Calu3 (cell line): ENCODE measurements at places on chromosomes 11 and 22.
A peak's percentile ranks its signal among the peaks of the same experiment; 100 is the strongest.

DNA sequence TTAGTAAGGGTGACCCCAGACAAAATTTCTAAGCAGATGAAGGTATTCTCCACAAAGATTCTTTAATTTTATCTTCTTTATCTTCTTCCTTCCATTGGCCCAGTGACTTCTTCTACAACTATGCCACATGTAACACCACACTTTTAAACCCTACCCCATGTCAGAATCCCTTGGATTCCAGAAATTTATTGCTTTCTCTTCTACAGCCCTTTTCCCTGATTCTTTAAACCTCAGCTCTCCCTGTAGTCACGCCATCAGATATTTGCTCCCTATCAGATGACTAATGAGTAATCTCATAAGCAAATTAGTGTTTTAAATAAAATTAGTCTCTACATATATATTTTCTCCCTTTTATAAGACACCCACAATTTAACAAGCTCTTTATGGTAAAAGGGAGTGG is 423.4 kb upstream of the CHORDC1 start:
- DNase-seq: no peak

GRCh38 chr11:96001037-96001436 is 77.1 kb upstream of the MTMR2 start:
- DNase-seq: no peak

- no peak for DNase-seq
Measured at GRCh38 chr11:121282886-121283502, 9.6 kb upstream of the SC5D start.

- DNase-seq: no peak
Measured at GRCh38 chr11:46339816-46340215, 7.4 kb upstream of the DGKZ start.

- no peak for DNase-seq
Measured at GRCh38 chr22:28268171-28268570, 349.1 kb upstream of the PITPNB start.

GRCh38 chr11:61509043-61510029 is 787 bp downstream of the LRRC10B start:
- peak; percentile 71 for DNase-seq

- DNase-seq: peak; percentile 20
Measured at GRCh38 chr11:105609341-105609781, 512 bp upstream of the GRIA4 start.

DNA sequence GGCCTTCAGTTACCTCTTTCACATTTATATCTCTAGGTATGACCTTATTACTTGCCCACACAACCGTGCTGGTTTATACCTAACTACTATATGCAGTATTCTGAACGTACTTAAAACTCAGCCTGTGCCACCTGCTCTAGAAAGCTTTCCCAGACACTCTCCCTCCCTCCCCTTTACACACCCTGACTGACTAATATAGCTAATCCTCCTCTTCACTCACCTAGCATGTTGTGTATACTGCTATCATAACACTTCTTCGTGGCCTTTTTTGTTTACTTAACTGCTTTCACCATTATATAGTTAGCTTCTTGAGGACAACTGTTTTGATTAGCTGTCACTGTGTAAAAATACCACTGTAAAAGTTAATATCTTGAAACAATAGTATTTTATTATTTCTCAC is 23.5 kb downstream of the RNF214 start:
- DNase-seq: no peak

GRCh38 chr11:71237853-71238252 is 14.5 kb downstream of the SHANK2 start:
- no peak for DNase-seq

DNA sequence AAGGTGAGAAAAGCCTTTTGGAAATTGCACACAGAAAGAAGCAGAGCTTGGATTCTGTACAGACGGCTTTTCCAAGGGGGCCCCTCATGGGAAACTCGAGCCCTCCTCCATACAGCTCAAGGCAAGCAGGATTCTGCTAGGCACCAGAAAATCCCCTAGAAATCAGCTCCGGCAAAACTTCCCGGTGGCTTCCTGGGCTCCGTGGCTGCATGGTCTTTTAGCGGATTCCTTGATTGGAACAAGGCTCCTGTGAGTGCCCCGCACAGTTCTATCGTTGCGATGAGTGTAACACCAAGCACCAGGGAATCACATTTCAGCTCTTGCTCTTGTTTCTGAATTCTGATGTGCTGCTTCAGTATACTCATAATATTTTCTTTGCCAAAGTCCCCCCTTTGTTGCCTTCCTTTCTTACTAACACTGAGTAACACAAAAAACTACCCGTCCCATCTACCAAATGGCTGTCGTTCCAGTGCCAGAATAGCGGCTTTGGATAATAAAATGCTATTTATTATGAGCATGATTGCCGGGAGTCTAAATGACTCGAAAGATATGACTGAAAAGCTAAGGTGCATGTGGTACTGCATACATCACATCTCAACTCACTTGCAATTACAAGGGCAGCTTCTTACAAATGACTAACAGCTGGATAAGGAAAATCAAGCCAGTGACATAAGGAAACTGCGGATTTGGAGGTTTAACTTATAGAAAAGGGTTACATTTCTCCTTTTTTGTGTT is 494.1 kb downstream of the DLG2 start:
- no peak for DNase-seq

DNA sequence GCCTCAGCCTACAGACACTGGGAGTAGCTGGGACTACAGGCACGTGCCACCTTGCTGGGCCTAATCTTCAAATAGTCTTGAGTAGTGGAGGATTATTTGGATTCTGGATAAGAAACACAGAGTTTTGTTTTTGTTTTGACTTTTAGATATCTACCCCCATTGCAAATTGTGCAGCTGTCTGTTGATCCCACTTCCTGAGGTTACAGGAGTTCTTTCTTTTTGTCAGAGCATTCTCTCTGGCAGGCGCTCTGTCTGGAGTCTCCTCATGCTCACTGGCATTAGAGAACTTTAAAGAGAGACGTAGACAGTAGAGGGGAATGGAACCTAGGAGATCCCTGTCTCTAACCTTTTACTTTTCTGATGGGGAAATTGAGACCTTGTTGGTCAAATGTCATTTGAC is 7.8 kb upstream of the ADAMTS8 start:
- no peak for DNase-seq

GRCh38 chr22:48745842-48746788 is 1081.6 kb downstream of the BRD1 start:
- DNase-seq: no peak

GRCh38 chr11:44351006-44351660 is 41.2 kb upstream of the ALX4 start:
- no peak for DNase-seq

DNA sequence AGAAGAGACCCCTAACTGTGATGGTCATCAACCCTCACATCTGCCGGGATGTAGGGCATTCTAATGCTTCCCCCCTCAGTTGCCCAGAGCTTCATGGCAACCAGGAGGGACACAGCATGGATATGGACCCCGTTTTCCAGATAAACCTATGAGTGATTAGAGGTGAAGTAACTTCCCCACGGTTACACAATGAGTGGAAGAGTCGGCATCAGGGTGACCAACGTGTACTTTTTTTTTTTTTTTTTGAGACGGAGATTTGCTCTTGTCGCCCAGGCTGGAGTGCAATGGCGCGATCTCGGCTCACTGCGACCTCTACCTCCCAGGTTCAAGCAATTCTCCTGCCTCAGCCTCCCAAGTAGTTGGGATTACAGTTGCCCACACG is 25.0 kb downstream of the TXN2 start:
- DNase-seq: no peak

- DNase-seq: no peak
Measured at GRCh38 chr11:57457643-57458023, 2.7 kb upstream of the RTN4RL2 start.

DNA sequence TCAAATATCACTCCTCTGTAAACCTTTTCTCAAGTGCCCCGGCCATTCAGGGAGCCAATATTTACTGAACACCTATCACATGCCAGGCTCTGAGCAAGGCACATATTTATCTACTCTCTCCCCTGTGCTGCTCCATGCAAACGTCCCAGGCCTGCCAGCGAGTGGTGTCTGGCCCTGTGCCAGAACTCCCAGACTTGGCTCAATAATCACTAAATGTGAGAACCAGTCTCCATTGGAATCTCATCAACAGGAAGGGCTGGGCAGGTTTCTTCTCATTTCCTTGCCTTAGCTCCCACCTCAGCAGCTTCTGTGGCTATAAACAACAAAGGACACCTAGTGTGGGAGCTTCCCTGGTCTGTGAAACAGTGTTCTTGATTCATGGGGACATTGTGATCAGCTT is 21.7 kb downstream of the RASSF10 start:
- DNase-seq: peak; percentile 56

DNA sequence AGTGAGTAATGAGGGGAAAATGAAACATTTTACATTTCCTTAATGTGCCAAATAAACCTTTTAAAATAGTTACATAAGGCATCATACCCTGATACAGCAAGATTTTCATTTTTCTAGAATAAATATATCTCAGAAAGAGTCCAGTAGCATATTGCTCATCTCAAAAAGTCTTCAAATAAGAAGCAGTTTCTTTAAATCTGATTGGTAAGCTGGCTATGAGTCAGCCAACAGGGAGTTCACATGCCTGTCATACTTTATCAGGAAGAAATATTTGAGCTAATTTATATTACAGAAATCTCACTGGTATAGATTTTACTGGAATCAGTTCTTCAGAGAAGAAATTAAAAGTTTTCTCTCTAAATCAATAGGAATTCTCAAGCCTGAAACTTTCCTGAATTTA is 258.1 kb downstream of the C11orf87 start:
- no peak for DNase-seq

DNA sequence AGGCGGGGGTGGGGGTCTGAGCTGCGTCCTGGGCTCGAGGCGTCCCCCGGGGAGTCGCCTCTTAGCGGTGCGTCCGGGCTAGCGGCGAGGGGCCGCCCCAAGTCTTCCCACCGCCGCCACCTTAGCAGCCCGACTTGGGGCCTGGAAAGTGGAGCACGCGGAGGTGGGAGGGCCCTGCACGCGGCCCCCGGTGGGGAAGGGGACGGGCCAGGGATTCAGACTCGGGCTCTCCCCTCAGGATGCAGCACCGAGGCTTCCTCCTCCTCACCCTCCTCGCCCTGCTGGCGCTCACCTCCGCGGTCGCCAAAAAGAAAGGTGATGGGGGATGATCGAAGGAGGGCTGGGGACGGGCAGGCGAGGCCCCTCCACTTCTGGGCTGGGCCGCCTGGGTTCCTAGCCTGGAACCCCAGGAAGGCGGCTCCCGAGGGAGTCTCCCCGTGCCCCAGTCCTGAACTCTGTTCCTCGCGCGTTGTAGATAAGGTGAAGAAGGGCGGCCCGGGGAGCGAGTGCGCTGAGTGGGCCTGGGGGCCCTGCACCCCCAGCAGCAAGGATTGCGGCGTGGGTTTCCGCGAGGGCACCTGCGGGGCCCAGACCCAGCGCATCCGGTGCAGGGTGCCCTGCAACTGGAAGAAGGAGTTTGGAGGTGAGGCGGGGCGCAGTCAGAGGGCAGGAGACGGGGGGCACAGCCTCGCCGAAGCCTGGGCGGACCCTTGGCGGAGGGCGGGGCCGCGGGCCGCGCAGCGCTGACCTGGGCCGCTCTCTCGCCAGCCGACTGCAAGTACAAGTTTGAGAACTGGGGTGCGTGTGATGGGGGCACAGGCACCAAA is 563 bp downstream of the MDK start:
- no peak for DNase-seq

- DNase-seq: no peak
Measured at GRCh38 chr11:75677909-75678308, 9.1 kb upstream of the MAP6 start.
